CD4-positive, alpha-beta T cell treated with Interleukin-4 for 4 hours (primary cell): ENCODE measurements at places on chromosomes 7 and 10.

DNA sequence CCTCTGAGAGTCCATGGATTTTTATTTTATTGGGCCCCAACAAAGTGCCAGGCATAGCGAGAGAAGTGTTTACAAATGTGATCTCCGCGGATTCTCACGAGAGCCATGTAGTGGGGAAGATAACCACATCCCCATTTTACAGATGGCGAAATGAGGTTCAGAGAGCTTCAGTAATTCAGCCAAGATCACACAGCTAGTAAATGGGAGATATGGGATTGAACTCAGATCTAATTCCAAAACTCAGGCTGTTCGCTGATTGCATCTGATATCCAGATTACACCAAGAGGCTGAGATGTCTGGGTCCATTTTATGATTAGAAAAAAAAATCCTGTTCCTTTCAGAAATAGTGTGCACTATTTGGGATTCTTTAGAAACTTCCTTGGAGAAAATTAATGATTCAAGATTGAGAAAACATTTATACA is 1.3 kb downstream of the FAS start:
- DNase-seq, result no peak

DNA sequence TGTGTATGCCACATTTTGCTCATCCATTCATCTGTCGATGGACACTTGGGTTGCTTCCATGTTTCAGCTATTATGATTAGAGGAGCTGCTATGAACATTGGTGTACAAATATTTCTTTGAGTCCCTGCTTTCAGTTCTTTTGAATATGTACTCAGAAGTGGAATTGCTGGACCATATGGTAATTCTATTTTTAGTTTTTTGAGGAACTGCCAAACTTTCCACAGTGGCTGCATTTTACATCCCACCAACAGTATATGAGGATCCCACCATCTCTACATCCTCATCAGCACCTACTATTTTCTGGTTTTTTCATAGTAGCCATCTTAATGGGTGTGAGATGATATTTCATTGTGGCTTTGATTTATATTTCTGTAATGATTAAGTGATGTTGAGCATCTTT is 44.7 kb upstream of the ZMIZ2 start:
- no peak for DNase-seq

GRCh38 chr10:128147064-128147463 is 20.8 kb upstream of the MKI67 start:
- no peak for DNase-seq

- no peak for DNase-seq
Observed at GRCh38 chr10:8146650-8147049, 92.2 kb downstream of the GATA3 start.

DNA sequence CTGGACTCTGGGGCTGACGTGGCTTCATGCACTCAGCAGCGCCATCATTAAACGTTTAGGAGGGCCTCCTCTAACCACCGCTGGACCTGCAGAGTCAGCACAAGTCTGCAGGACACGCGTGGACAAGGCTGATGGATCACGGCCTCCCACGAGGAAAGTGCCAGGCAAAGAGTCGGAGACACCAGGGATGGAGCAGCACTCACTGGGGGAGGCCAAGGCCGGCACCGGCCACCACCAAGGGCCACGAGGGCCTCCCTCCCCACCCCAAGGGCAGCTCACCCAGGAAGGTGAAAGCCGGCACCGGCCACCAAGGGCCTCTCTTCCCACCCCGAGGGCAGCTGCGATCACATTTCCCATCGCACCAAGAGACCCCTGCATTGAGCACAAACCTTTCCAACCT is 91.5 kb downstream of the DIP2C start:
- DNase-seq, result no peak

DNA sequence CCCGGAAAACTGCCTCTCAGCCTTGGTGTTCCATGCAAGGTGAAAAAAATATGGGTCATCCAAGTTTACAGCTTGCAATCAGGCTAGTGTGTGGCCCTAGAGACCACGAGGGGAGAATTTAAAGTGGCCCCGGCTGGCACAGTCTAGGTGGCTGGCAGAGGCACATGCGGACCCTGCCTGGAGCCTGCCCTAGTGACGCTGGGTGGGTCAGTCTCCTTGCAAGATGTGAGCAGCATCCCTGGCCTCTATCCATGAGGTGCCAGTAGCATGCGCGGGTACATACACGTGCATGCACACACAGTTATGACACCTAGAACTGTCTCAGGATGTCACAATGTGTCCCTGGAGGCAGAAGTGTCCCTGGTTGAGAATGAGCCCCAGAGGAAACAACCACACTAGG is 22.4 kb upstream of the ZNF716 start:
- no peak for DNase-seq

- no peak for DNase-seq
Observed at GRCh38 chr10:107028236-107028635, 136.3 kb downstream of the SORCS1 start.

GRCh38 chr7:73706126-73707044 is 13.1 kb downstream of the STX1A start:
- DNase-seq, result no peak

DNA sequence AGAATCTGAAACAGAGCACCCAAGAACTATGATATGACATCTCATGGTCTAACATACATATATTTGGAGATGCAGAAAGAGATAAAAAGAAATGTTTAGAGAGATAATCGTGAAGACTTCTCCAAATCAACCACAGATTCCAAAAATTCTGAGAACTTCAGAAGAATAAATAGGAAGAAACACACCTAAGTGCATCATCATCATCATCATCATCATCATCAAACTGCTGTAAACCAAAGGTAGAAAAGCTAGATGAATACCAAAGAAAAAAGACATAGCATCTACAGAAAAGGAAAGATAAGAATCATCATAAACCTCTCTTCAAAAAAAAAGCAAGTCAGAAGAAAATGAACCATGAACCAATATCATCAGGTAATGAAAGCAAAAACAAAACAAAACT is 124.2 kb downstream of the PPP1R3A start:
- DNase-seq, result no peak

DNA sequence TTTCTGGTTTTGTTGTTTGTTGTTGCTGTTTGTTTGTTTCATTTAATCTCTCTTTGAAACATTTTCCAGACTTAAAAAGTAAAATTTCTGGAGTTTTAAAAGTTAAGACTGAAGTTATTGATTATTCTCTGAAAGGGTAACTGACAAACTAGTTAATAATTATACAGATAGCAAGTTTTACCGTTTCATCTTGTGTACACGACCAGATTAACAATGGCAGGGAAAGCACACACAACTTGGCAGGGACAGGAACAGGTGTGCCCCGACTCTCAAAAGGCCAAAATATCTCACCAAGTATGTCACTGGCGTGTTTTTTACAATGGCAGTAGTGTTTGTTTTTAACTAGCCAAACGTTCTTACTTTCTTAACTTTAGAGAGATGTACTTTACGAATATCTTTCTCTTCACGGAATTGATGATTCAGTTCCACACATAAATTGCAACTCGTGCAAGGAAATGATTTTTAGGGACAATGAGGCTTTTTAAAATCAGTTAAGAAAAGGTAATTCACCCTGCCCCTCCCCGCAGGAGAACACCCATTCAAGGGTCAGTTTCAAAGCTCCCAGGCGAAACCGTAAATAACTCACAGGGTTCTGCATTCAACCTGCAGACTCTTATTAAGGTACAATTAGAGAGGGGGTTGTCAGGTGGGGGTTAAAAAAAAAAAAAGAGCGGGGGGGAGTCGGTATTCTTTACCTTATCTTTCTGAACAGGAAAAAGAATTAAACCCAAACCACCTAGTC is 3.5 kb downstream of the CTBP2 start:
- DNase-seq, result no peak

- DNase-seq, result no peak
Observed at GRCh38 chr10:82497439-82497838, 622.4 kb downstream of the NRG3 start.

DNA sequence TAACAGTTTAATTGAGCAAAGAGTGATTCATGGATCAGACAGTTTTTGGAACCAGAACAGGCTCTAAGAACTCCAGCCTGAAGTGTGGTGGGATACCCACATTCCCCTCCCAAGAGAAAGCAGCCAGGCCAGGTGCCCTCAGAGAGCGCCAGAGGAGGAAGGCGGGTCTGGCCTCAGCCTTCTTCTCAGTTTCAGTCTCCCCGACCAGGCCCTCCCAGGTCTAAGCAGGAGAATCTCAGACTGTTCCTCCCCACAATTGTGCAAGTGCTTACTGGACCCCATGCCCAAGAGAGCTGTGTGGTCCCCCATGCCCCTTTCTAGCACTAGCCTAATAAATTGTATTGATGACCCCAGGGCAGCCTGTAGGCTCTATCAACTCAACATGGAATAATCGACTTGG is 25.6 kb downstream of the PPIF start:
- no peak for DNase-seq

DNA sequence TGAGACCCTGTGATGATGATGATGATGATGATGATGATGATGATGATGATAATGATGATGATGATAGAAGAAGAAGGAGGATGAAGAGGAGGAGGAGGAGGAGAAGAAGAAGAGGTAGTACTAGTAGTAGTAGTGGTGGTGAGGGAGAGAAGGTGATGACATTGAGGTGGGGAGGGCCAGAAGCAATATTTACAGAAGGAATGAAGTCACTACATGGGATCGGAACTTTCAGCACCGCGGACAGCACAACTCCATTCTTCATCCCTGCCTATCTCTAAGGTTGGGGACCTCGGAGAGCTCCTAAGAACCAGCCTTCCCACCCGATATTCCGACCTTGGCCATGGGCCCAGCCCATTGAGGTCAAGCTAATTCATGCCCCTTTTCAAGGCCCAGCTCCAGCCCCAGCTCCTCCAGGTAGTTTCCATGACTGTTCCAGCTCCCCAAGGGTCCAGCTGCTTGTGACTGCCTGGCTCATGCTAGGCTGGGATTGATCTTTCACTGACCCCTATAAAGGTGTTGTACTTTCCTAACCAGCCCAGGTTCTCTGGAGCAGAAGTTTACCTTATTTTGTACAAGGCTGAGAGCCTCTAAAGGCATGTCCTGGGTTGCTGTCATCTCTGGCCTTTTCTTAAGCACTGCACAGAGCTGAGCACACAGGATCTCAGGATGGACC is 10.3 kb downstream of the CRHR2 start:
- no peak for DNase-seq

DNA sequence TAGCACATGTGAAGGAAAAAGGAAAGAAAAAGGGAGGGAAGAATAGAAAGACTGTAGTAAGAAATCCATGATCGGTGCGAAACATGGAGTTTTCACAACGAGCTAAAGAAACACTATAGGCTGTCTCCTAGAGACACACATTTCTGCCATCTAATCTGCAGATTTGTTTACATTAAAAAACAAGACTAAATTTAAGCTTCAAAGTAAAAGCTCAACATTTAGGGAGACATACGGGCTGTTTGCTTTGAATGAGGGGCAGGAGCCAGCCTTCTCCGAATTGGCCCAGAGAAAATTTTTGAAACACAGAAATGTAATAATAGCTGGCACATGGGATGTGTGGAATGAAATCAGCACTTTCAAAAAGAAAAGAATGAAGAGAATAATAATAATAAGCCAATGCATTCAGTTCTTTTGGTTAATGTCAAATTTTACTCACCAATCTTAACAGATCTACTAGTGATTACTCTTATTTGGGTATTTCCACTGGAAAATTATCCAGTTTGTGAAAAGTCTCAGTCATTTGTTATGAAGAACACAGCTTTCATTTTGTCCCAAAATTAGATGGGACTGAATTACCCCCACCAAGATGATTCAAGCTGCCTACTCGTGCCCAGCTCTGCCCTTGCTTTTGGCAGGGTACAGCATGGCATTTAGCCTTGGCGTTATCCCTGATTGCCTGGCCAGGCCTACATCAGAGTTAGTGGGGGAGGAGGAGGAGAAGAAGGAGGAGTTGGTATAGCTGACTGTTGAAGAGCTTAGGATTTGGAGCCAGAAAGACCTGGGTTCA is 47.1 kb downstream of the MTURN start:
- no peak for DNase-seq

DNA sequence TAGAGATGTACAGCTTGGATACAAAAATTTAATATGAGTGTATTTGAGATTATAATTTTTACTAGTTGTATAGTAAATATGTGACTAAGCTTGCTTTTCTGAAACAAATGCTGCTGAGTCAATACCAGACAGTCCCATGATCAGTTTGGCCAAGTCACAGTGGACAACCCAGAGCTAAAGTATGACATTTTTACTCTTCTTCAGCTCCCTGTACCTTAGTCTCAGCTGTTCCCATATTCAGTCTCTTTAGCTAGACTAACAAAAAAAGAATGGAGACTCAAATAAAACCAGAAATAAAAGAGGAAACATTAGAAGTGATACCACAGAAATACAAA is 189.3 kb downstream of the CTNNA3 start:
- DNase-seq, result no peak

- no peak for DNase-seq
Observed at GRCh38 chr10:124242365-124242764, 149.0 kb upstream of the CHST15 start.

DNA sequence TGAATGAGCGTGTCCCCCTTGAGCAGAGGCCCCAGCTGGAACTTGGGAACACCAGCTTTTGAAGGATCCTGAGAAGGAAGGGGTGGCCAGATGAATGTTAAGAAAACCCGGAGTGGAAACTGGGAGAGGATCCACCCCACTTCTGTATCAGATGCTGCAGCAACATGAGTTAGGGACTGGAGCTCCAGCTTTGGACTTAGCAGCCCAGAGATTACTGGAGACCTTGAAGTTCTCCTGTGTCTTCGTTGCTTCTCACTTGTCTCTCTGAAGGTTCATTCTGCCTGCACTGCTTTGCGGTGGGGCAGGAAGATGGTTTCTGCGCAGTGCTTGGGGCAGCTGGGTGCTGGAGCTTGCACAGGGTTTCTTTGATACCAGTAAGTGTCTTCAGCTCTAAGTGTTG is 9.3 kb downstream of the TMEM248 start:
- no peak for DNase-seq

DNA sequence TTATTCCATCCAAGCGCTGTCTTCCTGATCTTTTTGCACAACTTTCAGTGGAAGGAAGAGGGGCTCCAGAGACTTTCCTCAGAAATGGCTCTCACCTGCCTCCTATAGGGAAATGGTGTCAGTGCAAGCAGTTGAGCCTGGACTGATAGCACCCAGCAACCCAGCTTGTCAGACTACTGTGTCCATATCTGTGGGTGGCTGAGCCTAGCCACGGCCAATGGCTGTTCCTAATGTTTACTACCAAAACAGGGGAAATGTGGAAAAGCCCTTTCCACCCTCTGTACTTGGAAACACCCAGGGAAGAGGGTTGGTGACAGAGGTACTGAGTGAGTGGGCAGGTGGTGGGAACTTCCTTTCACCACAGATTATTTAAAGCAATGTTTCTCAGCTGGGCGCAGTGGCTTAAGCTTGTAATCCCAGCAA is 4.3 kb upstream of the YKT6 start:
- peak; percentile 19 for DNase-seq

GRCh38 chr7:87123105-87123504 is 29.1 kb upstream of the DMTF1 start:
- no peak for DNase-seq

DNA sequence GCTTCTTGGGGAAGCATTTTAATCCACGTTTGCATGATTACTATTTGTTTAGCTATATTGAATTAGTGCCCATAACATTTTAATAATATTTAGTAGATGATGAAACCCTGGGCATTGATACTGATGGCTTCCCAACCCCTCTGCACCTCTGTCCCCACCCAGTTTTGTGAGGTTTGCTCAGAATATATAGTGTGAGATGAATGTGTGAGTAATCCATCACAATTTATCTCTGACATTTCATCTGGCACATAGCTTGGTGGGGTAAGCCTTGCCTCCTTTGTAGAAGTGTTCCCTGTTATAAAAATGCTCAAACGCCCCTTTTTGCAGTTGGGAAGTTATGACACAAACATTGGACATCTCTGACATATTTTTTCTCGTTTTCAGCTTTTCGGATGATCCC is 104.2 kb downstream of the WNT2 start:
- DNase-seq, result no peak

GRCh38 chr10:93376372-93377293 is 105.5 kb downstream of the MYOF start:
- DNase-seq, result peak; percentile 80

GRCh38 chr7:98870807-98871491 is 1.1 kb upstream of the TMEM130 start:
- no peak for DNase-seq
